ACHN (cell line): ENCODE measurements at places on chromosomes 16 and 17.

GRCh38 chr16:9489835-9490467 lies 398.5 kb downstream of the HAPSTR1 start:
- no peak for DNase-seq

GRCh38 chr17:36086791-36087190 lies 3.2 kb downstream of the CCL3 start:
- DNase-seq, result no peak

DNA sequence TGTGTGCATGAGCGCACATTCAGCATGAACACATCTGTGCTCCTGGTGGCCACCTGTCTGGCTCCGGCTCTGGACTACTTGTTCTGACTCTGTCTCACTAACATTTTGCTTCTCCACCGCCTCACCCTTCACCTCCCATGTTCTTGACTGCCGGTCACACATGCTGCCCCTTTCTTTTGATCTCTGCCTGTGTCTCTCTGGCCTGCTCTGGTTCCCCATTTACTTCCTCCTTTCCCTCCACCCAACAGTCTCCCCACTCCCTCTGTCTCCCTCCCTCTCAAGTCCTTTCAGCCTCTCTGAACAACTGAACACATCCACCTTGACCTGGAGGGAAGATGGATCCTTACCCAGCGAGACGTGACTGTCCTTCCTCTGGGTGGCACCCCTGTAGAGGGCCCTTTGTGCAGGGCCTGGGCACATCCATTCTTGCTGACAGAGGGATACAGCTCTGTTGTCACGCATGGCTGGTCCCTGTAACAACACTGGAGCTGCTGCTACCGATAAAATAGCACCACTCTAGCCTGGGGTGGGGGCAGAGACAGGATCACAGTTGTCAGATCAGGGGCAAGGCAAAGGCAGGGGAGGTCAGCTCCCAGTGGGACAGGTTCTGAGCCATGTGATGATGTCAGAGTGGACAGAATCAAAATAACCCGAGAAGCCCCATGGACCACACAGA lies 11.0 kb downstream of the ZSCAN32 start:
- no peak for DNase-seq

GRCh38 chr17:55219934-55220333 lies 44.8 kb upstream of the HLF start:
- DNase-seq, result no peak

GRCh38 chr16:588639-588888 lies 1.3 kb upstream of the RAB40C start:
- peak; percentile 81 for DNase-seq

DNA sequence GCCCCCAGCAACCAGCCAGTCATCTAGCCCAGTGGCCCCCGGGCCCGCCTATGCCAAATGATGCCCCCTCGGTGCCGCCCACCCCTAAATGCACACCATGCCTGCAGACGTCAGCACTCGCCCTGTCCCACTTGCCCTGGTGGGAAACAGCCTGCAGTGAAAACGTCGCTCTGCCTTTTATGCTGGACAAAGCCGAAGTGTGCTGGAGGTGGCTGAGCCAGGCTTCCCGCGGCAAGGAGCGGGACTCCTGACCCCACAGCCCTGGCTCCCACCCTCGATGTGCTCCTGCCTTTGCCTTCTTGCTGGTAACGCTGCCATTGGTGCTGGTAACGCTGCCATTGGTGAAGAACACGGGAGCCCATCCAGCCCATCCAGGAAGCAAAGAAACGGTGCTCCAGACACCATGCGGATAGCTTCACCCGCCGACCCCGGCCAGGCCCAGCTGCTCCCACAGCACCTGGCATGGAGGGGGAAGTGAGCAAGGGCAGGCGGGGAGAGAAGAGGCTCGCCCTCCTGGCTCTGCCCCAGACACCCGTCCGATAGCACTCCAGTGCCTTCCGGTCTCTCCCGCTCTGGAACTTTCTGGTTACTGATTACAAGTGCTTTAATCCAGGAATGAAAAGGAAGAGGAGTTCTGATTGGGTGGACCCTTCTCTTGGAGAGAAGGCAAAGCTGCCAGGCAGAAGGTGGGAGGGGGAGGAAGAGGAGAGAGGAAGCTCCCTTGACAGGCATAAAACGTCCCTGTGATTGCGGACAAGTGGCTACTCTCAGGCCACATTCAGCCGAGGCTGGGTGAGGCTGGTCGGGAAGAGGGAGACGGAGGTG lies 4.0 kb upstream of the BAIAP2 start:
- DNase-seq, result peak; percentile 93

DNA sequence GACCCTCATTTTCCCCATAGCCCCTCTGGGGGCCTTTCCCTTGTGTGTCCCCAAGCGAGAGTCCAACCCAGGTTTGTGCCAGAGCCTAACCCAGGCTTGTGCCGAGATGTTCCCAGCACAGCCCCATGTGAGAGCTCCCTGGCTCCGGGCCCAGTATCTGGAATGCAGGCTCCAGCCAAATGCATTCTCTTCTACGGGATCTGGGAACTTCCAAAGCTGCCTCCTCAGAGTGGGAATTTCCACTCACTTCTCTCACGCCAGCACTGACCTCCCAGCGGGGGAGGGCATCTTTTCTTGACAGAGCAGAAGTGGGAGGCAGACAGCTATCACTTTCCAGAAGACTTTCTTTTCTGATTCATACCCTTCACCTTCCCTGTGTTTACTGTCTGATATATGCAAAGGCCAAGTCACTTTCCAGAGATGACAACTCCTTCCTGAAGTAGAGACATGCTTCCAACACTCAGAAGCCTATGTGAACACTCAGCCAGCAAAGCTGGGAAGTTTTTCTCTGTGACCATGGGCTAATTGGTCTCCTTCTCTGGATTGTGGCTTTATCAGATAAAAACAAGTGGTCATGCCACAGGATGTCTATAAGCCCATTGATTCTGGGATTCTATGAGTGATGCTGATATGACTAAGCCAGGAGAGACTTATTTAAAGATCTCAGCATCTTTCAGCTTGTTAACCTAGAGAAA lies 2.5 kb upstream of the CCL2 start:
- peak; percentile 85 for DNase-seq

GRCh38 chr17:17416400-17417360 lies 60.1 kb upstream of the MED9 start:
- no peak for DNase-seq

- DNase-seq, result no peak
These were observed 23.9 kb downstream of the PTRH2 start for GRCh38 chr17:59683283-59683682.

DNA sequence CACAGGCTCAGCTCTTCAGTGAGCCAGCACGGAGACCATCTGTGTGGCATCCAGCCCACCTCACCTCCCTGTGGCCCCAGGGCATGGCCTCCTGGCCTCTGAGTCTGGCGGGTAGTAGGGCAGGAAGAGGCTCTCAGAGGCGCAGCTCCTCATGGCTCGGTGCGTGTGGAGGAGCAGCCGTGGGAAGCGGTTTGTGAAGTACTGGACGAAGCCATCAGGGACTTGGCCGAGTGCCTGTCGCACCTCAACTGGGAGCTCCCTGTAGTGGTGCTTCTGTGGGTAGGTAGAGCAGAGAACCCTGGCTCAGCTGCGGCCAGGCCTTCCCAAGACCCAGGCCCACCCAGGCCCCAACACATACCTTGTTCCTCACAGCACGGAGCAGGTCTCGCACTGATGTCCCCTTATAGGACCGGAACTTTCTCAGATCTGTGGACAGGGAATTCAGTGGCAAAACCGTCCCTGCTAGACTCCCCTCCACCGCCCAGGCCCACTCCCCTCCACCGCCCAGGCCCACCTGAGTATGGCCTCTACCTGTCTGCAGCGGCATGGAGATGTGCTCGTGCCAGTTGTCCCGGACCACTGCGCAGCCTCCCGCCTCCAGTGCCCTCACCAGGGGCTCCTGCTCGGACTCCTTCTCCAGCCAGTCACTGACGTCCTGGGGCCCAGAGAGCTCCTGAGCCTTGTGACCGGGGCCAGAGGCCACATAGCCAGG lies 12.2 kb downstream of the PLK1 start:
- no peak for DNase-seq

DNA sequence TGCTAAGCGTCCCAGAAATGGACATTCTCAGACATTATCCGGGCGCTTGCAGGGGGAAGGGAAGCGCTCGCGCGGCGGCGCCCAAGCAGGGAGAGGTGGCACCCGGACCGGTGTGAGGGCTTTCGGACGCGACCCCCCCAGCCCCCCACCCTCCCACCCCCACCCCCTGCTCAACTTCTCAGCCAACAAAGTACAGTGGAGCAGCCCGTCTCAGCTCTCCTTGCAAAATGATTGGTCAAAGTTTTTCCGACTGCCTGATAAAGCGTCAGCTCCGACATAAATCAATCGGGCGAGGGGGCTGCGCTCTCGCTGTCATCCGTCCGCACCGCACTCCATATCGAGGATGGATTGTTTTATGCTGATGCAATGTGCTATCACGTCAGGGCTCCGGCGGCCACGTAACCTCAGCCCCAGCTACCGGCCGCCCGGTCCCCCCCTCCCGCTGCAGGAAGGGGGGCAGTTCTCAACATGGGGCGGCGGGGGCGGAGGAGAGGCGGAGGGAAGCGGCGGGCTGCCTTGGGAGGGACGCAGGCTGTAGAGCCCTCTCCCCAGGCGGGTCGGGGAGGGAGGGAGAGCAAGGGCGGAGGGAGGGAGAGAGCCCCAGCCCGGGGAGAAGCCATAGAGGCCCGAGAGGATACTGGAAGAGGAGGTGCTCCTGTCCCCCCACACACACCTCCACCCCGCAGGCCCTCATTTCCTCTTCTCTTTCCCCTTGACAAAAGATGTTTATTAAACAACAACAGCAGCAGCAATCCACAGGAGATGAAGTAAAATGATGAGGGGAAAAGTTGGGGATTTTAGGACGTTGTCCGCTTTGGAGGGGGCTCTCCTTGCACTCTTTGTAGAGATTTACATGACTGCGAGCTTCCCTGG lies at the start of gene HOXB9:
TSS of gene HOXB9 (minus strand) at position 114 of the 873 bp plus-strand sequence. CDS start at position 25, 89 bp downstream.
- DNase-seq, result peak; percentile 96

GRCh38 chr16:4213737-4214136 lies 28.1 kb downstream of the SRL start:
- DNase-seq, result no peak

DNA sequence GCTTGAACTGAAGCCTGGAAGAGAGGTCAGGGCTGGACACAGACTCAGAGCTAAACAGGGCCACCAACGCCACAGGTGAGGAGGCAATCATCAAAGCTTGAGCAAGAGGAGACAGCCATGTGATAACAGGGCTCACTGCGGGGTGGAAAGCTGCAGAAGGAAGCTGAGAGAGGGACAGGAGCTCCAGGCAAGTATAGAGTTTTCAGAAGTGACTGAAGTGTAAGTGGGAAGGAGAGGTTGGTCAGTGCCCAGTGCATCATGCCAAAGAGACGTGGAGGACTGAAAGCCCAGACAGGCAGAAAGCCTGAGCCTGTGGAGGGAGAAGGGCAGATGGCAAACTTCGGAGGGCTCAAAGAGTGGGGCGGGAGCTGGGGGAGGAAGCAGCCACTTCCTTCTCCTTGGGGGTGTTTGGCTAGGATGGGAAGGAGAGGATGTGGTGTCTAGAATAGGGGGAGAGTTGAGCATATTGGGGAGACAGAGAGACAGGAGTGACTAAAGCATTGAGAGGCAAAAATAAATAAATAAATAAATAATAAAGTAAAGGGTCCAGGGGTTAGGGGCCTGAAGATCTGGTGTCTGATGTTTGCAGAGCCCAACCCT lies 2.6 kb downstream of the KIFC3 start:
- no peak for DNase-seq

GRCh38 chr16:80114699-80115098 lies 426.1 kb upstream of the DYNLRB2 start:
- no peak for DNase-seq

GRCh38 chr17:81027591-81028505 lies 7.1 kb upstream of the BAIAP2 start:
- DNase-seq, result no peak

DNA sequence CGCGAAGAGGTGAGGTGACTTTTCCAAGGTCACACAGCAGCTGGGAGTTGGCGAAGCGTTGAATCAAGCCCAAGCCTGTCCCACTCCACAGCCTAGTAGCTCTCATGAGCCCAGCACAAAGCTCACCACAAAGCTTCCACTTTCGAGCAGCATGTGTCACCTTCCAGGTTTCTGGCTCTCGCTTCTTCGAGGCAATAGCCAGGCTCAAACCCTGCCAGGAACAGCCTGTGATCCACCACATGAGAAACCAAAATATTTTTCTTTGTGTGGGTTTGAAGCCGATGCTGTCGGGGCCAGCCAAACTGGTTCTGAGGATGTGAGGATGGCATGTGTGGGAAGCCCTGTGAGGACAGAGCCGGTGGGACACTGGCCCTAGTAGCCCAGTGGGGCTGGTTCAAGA lies 68.1 kb downstream of the COG7 start:
- DNase-seq, result no peak

DNA sequence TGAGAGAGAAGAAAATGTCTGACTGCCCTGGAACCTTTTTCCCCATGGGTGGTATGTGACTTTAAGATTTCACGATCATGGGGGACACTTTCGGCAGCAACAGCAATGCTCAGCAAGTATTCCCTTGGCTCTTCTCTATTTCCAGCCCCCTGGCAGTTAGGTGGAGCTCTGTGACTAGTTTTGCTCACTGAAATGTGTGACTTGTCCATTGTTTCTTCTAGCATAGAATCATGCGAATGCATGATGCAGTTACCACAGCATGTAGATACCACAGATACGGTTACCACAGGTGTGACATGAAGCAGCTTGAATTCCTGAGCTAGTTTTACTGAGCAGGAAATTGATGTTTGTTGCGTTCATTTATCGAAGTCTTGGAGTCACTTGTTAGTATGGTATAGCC lies 1034.5 kb upstream of the EEF2KMT start:
- DNase-seq, result no peak

DNA sequence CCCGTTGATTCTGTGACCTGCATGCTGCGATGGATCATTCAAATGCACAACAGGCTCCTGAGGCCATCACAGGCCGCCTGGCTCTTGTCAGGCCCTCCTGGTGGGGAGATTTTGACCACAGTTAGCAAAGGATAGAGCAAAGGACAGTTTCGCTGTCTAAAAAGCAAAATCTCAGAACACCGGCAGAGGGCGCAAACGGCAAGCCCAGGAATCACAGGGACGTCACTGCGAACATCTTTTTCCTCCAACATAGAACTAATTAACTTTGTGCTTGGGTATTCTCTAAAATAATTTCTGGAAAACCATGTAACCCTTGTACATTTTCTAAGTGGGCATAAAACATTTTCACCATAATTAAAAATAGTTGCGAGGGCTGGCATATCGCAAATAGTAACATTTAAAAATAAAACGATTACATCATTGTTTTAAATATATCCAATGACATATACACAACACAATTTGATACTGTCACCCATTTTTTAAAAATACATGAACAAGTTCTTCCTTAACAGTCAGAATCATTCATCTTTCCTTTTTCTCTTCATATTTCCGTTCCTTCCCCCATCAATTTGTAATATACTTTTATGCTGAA lies 19.7 kb upstream of the SLC47A1 start:
- peak; percentile 73 for DNase-seq

- DNase-seq, result no peak
These were observed 15.3 kb downstream of the ZZEF1 start for GRCh38 chr17:4127555-4127954.
